SW 1271 (cell line): ENCODE measurements at places on chromosomes 6 and 20.

DNA sequence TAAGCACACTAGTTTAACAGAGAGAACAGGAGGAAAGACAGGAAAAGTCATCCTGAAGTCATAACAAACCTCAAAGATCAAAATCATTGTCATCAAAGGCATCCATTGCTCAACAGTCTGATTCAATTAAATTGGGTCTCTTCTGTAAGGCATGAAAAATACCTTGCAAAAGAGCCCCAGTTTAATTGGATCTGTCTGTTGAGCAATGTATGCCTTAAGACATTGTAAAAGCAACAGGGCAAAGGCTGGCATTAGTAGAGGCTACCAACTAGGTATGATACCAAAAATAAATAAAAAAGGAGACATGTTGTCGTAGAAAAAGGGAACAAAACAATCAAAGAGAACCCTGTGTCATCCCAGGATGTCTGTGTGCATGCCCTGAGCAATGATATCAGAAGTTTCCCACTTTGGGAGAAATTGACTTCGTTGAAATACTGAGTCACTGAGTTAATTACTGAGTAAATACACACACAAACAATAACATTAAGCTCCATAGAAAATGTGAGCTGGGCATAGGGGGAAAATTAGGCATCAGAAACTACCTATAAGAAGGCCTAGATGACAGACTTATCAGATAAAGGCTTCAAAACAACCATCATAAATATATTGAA lies 1013.8 kb upstream of the CITED2 start:
- no peak for DNase-seq

DNA sequence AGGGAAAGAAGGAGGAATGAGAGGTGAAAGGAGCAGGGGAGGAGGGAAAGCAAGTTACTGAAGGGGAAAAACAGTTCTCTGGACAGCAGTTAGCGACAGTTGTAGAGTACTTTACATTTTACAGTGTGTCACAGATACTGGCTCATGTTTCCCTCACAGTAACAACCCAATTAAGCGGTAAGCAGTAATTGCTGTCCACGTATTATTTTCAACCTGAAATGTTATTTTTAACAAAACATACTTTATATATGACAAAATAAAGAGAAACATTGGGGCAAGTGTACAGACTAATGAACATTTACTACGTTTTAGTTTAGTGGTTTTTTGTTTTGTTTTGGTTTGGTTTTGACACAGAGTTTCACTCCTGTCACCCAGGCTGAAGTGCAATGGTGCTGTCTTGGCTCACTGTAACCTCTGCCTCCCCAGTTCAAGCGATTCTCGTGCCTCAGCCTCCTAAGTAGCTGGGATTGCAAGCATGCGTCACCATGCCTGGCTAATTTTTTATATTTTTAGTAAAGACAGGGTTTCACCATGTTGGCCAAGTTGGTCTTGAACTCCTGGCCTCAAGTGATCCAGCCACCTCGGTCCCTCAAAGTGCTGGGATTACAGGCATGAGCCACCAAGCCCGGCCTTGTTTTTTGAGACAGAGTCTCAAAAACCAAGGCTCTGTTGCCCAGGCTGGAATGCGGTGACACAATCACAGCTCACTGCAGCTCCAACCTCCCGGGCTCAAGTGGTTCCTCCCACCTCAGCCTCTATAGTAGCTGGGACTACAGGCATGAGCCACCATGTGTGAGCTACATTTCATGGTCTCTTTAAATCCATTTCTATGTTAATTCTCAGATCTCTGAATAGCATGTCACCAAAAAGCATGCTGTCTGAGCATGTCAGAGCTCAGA lies 22.6 kb upstream of the BTN3A2 start:
- no peak for DNase-seq

- DNase-seq = no peak
Observed at GRCh38 chr6:106146852-106147351, 60.8 kb downstream of the PRDM1 start.

- DNase-seq = peak; percentile 65
Observed at GRCh38 chr6:89146718-89147700, 1.2 kb downstream of the PM20D2 start.

DNA sequence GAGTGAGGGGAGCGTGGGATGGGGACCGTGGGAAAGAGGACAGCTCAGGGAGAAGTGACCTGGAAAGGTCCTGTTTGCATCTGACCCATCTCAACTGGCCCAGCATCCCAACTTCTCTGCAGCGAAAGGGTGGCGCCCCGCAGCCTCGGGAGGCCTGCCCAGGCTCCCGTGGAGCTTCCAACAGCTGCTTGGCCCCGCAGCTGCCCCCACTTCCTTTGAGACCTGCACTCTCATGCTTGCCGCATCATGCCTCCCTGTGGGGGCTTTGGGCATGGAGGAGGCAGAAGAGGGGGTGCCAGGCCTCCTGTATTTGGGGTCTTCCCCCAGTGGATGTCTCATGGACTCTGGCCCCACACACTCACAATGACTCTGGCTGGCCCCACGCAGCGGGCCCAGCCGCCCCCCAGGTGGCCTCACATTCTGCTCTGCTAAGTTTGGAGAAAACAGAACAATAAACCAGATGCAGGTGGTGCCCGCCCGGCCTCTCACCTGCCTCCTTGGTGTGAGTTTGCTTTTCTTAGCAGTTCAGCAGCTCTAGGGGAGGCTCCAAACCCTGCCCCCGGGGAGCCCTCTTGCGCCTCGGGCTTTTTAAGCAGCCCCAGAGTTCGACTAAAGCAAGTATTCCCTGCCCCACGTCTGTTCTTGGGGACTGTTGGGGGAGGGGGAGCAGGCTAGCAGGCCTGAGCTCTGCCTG lies 40.7 kb downstream of the CPXM1 start:
- DNase-seq = no peak

DNA sequence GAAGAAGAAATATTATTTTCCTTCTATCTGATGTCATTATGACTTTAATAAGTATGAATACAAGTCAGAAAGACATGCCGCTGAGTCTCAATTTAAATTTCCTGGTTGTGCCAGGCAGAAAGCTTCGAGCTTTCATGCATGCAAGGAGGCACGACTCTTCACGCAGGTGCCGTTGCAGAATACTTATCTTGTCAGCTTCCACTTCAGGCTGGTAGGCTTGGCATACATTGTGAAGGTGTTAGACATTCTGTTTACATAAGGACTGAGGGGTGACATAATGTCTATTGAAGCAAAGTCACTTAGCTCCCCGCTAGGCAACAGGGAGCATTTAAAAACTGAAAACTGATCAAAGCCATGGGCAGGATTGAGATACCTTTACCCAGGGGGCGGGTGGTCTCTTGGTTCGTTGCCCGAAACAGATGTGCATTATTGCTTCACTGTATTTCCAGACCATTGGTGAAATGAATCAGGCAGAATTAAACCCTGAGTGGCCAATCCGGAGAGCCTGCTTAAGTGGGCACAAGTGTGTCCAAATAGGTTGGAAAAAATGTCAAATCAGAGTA lies 16.4 kb downstream of the BMP6 start:
- DNase-seq = no peak

GRCh38 chr6:143549221-143549948 lies 37.9 kb upstream of the FUCA2 start:
- no peak for DNase-seq

DNA sequence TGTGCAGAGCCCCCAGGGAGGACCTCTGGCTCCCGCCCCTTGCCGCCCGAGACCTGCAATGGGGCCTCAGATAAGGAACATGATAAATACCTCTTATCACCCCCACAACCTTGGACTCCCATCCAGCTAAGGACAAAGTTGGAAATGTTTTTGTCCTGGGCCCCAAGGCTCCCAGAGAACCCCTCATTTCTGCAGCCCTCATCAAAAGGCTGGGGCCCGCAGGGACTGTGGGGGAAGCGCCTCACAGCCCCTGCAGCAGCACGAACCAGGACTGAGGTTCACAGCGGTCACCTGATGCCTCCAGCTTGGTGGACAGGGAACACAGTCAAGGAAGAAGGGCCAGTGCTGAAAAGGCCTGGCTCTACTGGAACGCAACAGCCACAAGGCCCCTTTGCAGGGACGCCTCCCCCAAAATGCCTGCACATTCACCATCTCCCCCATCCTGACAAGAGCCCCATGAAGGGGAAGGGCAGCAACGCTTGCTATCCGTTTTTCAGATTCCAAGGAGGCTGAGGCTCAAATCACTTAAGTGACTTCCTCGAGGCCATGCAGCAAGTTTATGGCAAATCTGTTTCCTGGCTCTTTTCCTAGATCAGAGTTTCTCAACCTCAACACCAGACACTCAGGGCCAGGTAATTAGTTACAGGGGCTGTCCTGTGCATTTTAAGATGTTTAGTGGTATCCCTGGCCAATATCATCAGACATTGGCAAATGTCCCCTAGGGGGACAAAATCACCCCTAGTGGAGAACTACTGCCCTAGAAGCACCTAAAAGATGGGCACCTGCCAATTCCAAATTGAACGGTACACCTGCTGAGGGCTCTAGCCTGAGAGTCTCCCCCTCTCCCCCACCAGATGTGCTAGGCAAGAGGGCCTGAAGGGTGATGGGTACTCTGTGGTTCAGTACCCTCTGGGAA lies 10.6 kb downstream of the TFEB start:
- DNase-seq = no peak

- no peak for DNase-seq
Observed at GRCh38 chr6:39330057-39330456, 7.6 kb upstream of the KCNK16 start.

DNA sequence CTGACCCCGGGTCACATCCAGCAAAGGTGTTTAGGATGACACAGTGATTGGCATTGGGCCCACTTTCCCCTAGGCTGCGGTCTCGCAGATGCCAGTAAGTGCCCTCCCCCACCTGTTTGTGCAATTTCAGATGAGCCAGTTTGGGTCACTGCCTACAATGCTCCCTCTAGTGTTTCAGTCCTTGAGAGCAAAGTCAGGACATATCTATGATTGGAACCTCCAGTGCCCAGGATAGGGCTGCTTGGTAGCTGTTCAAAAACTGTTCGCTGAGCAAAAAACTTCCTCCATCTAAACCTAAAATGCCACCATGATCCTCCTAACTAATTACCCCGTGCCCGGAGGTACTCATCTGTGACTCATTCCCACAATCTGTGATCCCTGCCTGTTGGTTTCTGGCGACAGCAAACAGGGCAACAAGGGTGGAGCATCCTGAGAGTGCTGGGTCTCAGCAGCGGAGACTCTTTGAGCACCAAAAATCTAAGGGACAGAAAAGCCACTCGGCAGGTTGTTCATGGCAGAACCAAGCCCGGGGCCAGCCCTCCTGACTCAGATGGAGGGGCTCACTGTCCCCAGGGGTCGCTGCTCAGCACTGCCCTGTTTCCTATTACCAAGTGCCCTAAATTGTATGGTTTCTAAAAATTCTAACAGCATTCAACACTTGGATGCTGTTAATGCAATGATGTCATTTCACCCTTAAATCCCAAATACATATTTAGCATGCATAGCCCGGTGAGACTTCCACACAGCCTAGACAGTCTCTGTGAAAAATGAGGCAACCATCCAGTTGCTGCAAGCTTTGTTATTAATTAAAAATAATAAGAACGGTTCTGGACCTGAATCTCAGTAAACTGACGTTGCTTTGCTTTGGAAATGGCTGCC lies 5.0 kb downstream of the VSX1 start:
- DNase-seq = peak; percentile 78

DNA sequence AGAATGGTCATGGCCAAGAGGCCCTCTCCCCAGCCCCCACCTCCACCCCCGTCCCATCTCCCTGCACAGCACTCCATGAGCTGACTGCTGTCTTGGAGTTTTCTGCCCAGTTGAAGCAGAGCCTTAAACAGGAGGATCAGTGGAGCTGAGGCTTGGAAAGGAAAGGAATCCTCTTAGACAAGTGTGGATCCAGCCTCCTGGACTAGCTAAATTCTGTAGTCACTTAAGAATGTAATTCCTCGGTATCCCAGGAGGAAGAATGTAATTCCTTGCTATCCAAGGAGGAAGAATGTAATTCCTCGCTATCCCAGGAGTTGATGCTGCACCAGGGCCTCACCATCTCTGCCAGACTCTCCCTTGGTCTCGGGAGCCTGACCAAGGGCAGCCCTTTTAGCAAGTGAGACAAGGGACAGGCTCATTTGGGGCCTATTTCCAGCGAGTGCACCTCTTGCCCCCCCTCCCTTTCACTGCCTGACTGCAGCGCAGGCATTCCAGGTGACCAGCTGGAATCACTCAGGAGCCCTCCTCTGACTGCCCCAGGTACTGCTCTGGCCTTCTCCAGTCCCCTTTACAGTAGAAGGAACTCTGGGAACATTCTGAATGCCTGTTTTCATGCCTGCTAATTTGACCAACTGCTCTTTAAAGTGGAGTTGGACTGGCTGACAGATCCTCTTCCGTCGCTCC lies 76.2 kb downstream of the TCP11 start:
- DNase-seq = no peak

DNA sequence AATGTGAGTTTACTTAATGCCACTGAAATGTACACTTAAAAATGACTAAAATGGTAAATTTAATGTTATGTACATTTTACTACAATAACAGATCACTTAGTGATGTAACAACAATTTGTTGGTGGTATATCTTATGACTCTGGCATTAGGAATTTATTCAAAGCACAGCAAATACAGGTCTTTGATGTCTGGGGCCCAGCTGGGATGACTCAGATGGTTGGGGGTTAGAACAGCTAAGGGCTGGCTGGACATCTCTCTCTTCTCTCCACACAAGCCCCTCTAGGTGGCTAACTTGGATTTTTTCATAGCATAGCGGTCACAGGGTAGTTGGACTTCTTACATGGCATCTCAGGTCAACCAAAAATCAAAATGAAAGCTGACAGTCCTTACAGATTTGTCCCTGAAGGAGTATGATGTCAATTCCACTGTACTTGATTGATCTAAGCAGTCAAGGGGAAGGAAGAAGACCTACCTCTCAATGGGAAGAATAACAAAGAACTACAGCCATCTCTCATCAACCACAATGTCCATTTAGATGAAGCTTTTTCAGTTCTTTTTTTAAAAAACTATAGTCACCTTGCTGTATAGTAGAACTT lies 37.5 kb upstream of the LCA5 start:
- no peak for DNase-seq

DNA sequence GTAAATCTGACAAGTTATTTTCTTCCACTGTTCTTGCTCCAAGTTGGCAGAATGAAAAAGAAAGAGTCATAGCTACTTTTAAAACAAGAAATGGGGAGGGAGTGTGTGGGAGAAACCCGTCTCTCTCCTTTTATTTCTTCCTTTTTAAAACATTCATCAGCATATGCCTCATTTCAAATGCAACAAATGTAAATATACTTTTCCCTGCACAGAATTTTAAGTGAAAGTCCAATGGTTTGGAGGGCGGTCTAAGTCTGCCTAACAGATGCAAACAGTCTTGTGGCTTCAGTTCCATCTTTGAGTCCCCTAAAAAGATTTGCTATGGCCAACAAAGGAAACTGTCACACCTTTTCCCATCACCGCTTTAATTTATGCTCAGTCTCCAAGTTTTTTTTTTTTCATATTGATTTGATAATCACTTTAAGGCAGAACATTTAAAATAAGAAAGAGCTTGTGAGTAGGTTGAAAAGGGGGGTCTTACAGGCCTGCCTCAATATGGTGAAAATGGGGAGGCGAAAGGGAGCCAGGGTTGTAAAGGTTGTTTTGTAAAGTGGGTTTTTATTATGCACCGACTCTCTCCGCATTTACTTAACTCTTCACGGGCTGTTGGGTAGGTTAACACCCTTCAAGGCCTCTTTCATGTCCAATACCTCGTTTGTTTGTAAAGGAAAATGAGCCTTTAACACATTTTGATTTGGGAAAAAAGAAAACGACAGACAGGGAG lies 4.6 kb downstream of the TFAP2D start:
- no peak for DNase-seq
